ENCODE measurements at places on chromosomes 16 and 17.

GRCh38 chr17:51128076-51128475, 7.4 kb upstream of the SPAG9 start:
- peak; percentile 39 for DNase-seq

DNA sequence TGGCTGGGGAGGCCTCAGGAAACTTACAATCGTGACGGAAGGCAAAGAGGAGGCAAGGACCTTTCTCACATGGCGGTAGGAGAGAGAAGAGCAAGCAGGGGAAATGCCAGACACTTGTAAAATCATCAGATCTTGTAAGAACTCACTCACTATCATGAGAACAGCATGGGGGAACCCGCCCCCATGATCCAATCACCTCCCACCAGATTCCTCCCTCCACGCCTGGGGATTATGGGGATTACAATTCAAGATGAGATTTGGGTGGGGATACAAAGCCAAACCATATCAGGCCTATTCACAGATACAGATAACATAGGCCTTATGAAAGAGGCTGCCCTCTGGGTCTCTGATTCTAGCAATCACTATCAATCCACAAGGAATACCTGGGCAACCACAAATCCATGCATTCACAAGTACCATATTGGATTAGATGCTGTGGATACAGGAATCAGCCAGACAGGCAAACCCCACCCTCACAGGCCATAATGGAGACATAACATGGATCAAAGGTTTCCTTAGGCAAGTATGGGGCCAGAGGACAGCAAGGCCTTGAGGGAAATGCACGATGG, 284.9 kb downstream of the SOX9 start:
- no peak for DNase-seq

GRCh38 chr17:52376137-52376536, 217.6 kb upstream of the CA10 start:
- DNase-seq, result no peak

GRCh38 chr17:69223809-69224208, 4.8 kb downstream of the ABCA10 start:
- peak; percentile 19 for DNase-seq

GRCh38 chr17:38958756-38959155, 8.4 kb downstream of the FBXO47 start:
- peak; percentile 19 for DNase-seq

- DNase-seq, result no peak
Measured at GRCh38 chr16:62882552-62883221, 846.4 kb upstream of the CDH8 start.

- DNase-seq, result peak; percentile 55
Measured at GRCh38 chr17:77489893-77490255, 349.1 kb downstream of the SEC14L1 start.

- DNase-seq, result peak; percentile 68
Measured at GRCh38 chr16:67822511-67822910, 15.8 kb downstream of the TSNAXIP1 start.

- no peak for DNase-seq
Measured at GRCh38 chr17:45197108-45197507, 24.6 kb upstream of the FMNL1 start.

GRCh38 chr17:3972931-3973330, 8.7 kb upstream of the ATP2A3 start:
- no peak for DNase-seq

GRCh38 chr17:527247-527646, 174.6 kb upstream of the RPH3AL start:
- no peak for DNase-seq

DNA sequence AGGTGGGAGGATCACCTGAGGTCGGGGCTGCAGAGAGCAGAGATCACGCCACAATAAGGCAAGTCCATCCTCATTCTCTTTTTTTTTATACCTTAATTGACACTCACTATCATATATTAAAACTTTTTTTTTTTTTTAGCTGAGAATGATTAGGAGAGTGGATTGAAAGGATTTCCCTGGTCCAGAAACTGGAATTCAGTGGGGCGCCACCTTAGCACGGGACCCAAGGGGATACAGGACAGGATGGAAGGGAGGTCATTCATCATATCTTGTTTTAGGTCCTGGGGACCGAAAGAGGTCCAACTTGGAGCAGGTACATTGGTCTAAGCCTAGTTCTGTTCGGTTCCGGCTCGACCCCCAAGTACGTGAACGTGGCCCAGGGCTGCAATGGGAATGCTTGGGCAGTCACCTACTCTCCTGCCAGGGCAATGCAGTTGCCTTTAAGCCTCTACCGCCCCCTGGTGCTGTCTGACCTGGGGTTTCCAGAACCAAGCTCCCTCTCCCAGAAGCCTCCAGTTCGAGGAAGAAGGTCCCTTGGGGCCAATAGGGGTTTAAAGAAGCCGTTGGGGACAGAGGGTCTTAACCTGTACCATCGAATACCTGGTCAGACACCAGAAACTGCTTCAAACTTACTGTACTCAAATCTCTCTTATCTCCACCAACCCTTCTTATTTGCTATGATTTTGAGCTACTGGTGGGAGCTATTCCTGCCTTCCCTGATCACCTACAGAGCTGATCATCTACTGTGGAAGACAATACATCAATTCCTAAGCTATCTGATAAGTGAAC, 19.9 kb upstream of the GPATCH8 start:
- DNase-seq, result peak; percentile 86

DNA sequence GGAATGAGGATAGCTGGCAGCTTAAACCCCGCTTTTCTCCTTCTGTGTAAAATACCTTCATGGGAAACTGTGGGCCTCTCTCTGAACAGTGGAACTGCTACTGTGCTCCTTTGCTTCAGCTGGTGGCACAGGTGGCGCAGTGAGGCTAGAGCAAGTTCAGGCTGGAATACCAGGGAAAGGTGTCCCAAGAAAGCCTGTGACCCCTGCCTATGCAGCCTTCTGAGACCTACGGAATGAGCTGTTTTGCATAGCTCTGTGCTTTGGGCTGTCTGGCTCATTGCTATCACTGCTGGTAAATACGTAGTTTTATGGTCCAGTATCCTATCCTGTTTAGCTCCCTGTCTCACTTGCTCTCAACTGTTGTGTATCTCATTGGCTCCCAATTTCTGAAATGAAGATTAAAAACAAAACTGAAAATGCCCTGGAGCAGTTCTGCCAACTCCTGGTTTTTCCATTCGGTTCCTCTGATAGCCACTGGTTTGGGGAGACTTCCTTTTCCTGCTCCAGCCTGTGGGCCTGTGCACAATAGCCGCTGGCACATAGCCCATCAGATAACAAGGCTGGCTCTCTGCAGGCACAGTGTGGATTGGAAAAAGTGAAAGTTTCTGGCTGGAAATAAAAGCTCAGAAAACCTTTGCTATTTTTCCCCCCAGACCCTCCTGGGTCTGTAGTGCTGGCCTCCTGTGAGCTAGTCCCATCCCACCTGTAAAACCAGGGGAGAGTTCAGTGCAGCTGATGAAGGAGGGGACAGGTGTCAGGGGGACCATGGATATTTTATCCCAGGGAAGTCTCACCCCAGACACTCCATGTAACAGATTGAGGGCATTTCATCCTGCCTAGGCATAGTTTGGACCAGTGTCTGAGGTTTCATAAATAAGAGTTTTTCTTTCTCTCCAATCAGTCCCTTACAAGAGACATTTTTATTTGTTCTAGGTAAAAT, 24.0 kb downstream of the LIMD2 start:
- peak; percentile 84 for DNase-seq

DNA sequence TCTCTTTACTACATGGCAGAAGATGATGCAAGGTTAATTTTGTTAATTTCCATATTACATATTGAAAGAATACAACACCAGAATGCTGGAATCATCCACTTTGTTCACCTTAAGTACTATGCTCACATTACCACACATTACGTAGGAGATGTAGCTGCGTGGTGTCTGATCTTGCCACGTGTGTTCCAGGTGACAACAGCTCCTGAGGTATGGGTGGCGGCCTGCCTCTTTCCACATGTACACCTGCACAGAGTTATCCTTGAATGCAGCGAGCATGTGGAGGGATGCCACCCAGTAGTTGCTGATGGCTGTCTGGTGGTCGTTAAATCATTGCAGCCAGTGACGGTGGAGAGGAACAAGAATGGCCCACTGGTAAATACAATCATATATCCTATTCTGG, 740.5 kb upstream of the EEF2KMT start:
- no peak for DNase-seq

GRCh38 chr17:10633738-10634379, 23.2 kb downstream of the MYH3 start:
- no peak for DNase-seq

DNA sequence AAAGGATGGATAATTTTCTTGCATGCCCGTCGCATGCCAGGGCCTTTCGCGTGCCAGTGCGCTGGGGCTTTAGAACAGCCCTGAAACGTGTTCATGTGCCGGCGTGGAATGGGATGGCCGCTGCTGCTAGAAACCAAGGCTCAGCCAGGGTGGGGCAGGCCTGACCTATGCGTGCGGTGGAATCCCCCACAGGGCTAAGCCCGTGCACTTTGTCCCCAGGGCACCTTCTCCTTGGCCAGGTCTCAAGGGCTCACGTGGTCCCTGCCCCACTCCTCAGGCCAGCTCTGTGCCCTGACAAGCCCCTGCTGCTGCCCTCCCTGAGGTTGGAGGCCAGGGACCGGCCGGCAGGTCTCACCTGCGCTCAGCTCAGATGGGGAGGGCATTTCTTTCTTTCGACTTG, 13.1 kb upstream of the RNF213 start:
- no peak for DNase-seq

GRCh38 chr17:40478486-40478885, 22.9 kb downstream of the TNS4 start:
- DNase-seq, result no peak

DNA sequence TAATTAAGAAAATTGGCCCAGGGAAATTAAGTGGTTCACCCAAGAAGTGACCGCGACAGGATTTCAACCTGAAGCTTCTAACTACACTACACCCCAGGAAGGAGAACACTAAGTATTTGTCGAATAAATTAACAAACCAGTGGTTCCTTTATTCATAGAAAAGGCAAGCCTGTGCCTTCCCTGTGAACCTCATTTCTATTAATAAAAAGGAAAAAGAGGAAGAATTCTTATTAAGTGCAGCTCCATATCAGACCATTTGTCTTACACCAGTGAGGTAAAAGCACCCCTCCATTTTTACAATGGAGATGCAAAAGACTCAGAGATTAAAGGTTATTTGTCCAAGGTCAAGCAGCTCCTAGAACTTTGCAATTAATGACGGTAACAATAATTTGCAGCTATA, 1.7 kb downstream of the COPS3 start:
- no peak for DNase-seq

- DNase-seq, result peak; percentile 55
Measured at GRCh38 chr16:22372882-22373661, 1.3 kb downstream of the CDR2 start.

- DNase-seq, result no peak
Measured at GRCh38 chr16:24054741-24055491, 201.2 kb upstream of the CACNG3 start.

DNA sequence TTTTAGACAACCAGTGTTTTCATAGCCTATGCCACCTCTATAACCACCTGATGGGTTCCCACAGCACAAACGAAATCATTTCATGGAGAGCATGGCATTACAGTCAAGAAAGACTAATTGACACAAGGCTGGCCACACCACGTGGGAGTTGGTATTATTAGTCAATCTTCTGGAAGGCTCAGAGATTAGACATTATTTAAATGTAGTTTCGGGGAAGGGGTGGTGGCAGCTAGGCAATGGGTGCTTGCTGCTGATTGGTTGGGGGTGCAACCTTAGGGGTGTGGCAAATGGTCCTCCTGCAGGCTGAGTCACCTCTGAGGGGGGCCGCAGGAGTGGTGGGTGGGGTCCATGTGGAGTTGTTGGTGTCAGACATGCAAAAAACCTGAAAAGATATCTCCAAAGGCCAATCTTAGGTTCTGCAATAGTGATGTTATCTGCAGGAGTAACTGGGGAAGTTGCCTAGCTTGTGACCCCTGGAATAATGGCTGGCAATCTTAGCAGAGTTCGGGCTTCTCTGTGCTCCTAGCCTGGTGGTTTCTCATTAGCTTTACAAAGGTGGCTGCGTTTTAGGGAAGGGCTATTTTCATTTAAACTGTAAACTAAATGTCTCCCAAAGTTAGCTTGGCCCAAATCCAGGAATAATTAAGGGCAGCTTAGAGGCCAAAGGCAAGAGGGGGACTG, 4.6 kb downstream of the TEN1 start:
- DNase-seq, result peak; percentile 63

DNA sequence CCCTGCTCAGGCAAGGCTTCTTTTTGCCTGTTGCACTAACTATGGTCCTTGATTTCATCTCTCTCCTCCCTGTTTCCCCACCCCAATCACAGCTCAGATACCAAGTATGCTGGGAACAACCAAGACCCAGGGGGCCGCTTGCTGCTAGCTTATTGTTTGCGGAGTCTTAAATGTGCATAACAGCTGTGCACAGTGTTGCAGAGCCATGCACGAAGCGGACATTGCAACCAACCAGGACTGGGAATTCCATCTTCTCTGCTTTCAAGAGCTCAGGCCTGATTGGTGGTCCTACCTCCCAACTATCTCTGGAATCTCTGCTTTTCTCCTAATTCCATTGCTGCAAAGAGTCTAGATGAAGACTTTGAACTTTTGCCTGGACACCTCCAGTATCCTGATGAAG, 281.3 kb upstream of the TNRC6C start:
- no peak for DNase-seq

- DNase-seq, result peak; percentile 34
Measured at GRCh38 chr17:67443931-67444595, 67.0 kb downstream of the PITPNC1 start.

DNA sequence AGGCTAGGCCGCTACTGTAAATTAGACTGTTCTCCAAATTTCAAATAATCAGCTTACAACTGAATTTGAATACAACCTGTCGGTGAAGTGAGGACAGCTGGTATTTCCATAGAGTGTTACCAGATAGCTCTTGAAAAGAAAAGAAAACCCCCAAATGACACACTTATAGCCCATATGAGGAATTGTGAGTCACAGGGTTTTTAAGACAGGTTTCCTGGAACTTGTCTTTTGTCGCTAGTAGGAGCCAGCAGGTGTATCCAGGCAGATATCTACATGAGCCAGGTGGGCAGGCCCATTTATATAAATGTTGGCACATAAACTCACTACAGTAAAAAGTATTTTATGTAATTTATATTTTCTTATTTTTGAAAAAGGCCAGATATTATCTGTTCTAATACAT, 24.0 kb downstream of the TNRC6A start:
- DNase-seq, result no peak

GRCh38 chr17:2295575-2295974, 8.0 kb downstream of the SMG6 start:
- DNase-seq, result peak; percentile 8

GRCh38 chr16:19687279-19687678, 30.7 kb downstream of the KNOP1 start:
- no peak for DNase-seq

- DNase-seq, result peak; percentile 65
Measured at GRCh38 chr16:30715750-30716445, 16.9 kb downstream of the SRCAP start.

GRCh38 chr17:50062293-50063243, 6.7 kb downstream of the ITGA3 start:
- DNase-seq, result peak; percentile 92

GRCh38 chr17:57356153-57356718, 99.9 kb downstream of the MSI2 start:
- no peak for DNase-seq

GRCh38 chr16:88713054-88713453, 6.8 kb downstream of the CTU2 start:
- no peak for DNase-seq

GRCh38 chr16:82152196-82152595, 17.8 kb downstream of the MPHOSPH6 start:
- DNase-seq, result no peak
